ENCODE measurements at places on chromosomes 1 and 21.

- no peak for DNase-seq
Measured at GRCh38 chr1:115114308-115114707, 25.0 kb upstream of the TSPAN2 start.

DNA sequence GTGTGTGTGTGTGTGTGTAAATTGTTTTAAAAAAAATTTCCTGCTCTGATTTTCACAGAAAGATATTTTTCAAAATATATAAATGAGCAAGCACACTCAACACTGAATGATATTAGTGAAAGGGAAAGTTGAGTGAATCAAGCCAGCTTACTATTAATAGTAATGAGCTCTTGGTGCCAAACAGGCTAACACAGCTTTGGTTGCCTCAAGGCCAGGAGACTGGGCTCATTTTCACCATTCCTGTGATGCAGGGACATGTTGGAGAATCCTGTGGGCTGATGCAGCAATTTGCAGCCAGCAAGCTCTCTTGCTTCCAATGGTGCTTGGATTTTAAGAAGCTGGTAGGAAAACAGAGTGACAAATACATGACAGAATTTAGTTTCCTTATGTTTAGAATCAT lies 30.2 kb downstream of the PLA2G4A start:
- no peak for DNase-seq

GRCh38 chr1:76433526-76433925 lies 359.0 kb downstream of the ST6GALNAC3 start:
- DNase-seq = no peak

- no peak for DNase-seq
Measured at GRCh38 chr1:84376000-84376910, 22.0 kb upstream of the DNASE2B start.

DNA sequence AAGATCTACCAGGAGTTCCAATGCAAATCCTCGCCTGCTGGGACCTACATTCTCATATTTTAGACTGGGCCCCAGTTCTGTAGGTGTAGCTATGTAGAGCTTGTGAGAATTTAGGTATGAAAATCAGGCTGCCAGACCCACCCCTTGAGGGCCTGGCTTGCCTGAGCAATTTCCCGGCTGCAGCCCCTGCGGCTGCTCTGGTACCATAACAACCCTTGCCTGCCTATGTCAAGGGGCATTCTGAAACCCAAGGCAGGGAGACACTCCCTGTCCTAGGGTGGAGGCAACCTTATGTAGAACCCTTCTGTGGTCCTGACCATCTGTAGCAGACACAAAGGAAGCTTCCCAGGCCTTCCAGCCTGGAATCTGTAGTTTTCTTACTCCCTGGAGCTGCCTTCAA lies 28.4 kb downstream of the VTCN1 start:
- no peak for DNase-seq

DNA sequence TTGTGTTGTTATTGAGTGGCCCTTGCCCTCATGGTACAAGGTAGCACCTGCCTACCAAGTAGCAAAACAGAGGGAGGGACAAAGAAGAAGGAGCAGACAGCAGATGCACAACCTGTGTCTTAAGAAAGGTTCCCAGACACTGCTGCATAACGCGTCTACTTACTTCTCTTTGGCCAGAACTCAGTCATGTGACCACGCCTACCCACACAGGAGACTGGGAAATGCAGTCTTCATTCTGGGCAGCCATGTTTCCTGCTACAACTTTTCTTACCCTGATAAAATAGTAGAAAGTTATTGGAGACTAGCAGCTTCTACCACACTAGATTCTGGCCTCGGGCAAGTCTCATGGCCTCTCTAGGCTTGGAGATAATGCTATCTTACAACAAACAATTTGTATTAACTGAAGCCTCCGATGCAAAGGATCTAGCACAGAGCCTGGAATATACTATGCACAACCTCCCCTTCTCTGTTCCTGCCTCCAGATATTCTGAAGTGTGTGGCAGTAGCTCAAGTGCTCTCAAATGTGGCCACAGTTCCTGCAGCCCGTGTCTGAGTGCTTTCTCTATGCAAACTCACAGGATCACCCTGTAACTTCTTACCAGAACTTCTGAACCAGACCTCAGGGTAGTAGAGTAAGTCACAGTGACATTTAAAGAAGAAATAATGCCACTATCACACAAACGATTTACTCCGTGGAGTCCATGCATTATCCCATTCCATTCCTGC lies 34.1 kb upstream of the BTG2 start:
- DNase-seq = peak; percentile 61

- DNase-seq = no peak
Measured at GRCh38 chr1:183873642-183874041, 68.7 kb downstream of the RGL1 start.

DNA sequence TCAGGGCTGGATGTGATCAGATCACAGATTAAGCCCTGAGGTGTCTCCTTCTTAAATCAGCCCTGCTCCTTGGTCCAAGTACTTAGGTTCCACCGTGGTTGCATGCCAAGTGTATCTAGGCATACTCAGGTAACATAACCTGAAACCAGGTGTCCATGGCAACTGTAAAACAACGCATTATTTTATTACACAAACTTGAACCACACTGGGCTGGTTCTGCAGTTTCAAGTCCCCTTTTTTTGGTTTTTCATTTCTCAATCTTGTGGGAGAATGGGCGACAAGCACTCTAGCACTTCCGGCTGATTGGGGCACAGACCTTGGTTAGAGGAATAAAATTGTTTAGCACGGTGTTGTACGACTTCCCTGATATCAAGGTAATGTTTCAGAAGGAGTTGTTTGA lies 65.2 kb downstream of the GBP6 start:
- no peak for DNase-seq

Data from putamen (tissue), 1 donor.